Stimulated activated CD4-positive, alpha-beta T cell treated with anti-CD3 and anti-CD28 coated beads, Interleukin-15, amount 100 ng/mL, for 48 hours (primary cell): ENCODE measurements at places on chromosomes 11 and 22.

DNA sequence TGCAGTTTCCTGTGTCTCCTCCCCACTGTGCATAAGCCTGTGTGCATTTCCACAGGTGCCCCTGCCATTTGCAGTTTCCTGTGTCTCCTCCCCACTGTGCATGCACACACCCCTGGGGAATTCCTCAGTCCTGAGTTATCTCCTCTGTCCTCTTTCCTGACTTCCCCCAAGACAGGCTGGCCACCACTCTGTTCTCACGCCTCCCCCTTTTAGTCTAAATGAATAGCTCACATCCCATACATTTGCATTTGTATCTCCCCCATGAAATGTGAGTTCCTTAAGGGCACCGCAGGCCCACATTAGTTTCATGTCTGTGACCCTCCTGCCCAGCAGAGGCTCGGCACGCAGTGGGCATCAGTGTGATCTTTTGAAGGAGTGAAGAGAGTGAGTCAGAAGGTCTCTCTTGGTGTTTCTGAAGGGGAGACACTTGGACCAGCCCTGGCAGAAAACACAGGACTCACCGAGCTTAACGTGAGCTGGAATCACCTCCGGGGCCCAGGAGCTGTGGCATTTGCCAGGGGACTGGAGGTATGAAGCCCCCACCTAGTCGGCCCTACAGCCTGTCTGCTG is 6.2 kb downstream of the LRRC74B start:
- no peak for DNase-seq

- DNase-seq: no peak
These were observed 26.0 kb downstream of the PARVG start for GRCh38 chr22:44206696-44207095.

DNA sequence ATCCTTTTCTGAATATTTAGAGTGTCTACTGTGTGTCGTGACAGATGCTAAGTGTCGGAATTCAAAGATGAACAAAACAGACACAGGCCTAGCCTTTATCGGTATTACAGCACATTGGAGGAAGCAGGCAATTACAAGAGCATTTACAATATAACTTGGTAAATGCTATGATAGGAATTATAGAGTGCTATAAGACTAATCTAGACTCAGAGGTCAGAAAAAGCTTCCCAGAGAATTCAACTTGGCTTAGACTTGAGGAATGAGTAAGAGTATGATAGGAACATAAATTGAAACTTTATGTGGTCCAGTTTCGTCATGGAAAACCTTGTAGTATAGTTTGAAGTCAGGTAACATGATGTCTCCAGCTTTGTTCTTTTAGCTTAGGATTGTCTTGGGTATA is 395.7 kb upstream of the FAT3 start:
- DNase-seq: no peak

DNA sequence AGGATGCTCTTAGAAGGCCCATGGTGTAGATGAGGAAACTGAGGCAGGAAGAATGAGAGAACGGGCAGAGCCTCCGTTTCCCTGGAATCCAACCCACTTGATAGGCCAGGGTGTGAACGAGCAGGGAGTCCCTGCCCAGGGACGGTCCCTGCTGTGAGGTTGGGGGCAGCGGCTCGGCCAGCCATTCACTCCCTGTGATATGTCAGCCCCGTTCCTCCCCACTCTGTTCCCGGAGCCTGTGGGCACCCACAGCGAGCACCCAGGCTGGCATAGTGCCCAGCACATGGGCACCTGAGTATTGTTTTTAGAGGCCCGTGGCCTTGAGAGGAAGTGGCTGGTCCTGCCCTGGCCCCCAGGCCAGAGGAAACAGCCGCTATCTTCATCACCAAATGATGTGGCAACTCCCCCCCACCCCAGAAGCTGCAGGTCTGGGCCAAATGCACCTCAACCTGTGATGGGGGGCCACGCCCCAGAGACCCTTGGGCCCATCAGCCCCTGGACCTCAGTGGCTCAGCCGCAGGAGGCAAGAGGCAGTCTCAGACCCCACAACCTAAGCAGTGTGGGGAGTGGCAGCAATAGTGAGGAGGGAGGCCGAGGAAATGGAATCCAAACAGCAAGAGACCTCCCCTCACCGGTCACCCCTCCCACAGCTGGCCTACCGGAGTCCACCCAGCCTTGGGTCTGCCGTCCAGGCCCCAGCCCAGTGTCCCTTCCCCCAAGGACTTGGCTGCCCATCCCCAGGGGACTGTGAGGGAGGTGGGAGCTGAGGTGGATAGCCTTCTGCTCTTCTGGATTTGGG is 2.1 kb downstream of the ALDH3B1 start:
- DNase-seq: no peak

DNA sequence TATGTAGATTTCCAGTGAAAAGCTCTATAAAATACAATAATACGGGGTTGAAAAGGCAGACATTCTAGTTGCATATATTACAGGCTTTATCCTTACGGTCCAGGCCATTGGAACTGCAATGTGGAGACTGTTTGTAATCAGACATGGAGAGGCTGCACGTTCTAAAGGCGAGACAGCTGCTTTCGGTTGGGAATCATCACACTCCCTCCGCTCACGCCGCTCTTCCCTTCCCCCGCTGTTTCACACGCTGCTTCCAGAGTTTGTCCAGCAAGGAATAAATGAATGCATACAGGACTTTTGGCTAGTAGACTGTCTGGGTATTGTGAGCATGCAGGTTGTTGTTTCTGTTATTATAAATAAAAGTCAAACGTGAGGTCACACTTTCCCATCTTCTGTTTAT is 13.5 kb upstream of the EFCAB6 start:
- no peak for DNase-seq

GRCh38 chr11:127972816-127973215 is 614.5 kb downstream of the ETS1 start:
- DNase-seq: no peak

DNA sequence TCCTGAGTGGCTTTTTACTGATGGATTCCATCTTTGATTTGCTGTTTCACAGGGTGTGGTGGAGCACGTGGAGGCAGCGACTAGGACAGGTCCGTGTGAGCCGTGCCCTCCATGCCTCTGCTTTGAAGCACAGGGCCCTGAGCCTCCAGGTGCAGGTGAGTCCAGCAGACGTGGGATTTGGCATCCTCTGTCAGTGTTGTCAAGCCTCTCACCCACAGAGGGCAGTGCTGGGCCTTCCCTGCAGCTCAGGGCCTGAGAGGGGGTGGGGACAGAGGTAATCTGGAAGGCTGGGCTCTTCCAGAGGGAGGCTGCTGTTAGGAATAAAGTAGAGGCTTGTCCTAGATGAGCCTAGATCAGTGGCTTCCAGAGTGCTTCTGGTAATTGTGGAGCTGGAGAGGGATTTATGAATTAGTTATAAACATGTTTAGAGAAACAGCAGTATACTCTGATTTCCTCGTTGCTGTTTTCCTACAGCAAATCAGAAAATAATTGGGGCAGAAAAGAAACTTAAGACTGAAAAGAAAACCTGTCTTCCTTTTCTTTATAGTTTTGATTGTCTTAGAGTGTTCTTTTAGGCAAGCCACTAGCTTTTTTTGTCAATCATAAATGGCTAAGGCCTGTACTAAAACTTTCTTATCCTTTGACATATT is 65.0 kb downstream of the SFI1 start:
- peak; percentile 18 for DNase-seq

DNA sequence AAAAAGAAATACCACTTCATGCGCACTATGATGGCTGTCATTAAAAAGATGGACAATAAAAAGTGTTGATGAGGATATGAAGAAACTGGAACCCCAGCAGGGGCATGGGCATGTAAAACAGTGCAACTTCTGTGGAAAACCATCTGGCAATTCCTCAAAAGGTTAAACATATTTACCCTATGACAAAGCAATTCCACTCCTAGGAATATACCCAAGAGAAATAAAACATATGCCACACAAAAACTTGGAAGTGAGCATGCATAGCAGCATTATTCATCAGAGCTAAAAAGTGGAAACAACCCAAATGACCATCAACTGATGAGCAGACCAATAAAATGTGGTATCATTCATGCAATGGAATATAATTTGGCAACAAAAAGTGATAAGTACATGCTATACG is 50.1 kb downstream of the LRRC32 start:
- DNase-seq: no peak

DNA sequence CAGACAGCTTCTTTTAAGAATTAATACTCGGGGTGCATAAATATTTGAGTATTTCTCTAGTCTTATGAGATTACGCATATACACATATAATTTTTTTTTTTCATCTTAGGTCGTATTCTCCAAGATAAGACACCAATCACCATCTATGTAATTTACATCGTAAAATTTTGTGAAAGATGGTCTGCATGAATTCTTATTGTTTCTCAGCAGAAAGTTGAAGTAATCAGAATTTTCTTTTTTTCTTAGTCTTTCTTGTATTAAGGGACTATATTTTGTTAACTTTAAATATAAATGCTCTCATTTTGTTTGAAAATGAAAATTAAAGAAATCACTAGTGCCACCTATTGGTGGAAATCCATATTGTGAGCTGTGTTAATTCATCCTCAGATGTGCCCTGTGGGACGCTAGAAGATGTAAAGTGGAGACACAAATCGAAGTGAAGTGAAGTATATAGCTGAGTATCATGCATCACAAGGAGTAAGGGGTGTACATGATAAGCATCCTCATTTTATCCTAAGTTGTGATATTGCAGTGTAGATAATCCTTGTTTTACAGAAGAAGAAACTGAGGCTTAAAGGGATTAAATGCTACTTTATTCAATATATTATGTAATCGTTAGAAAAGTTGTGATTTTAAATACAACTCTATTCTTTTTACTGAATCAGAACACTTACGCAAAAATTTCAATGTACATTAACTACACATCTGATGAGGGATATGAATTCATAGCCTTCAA is 2084.3 kb downstream of the LRRC4C start:
- DNase-seq: no peak

- DNase-seq: no peak
These were observed 46.5 kb downstream of the GNB1L start for GRCh38 chr22:19807914-19808872.

DNA sequence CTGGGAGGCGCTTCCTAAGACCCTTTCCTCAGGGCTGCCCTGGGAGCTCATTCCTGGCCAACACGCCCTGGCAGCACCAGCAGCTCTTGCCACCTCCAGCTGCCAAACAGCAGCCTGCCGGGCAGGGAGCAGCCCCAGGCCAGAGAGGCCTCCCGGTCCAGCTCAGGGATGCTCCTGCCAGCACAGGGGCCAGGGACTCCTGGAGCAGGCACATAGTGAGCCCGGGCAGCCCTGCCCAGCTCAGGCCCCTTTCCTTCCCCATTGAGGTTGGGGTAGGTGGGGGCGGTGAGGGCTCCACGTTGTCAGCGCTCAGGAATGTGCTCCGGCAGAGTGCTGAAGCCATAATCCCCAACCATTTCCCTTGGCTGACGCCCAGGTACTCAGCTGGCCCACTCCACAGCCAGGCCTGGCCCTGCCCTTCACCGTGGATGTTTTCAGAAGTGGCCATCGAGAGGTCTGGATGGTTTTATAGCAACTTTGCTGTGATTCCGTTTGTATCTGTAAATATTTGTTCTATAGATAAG is 7.6 kb downstream of the SLC39A13 start:
- DNase-seq: no peak

GRCh38 chr11:65488273-65489034 is 10.4 kb upstream of the MALAT1 start:
- DNase-seq: no peak

DNA sequence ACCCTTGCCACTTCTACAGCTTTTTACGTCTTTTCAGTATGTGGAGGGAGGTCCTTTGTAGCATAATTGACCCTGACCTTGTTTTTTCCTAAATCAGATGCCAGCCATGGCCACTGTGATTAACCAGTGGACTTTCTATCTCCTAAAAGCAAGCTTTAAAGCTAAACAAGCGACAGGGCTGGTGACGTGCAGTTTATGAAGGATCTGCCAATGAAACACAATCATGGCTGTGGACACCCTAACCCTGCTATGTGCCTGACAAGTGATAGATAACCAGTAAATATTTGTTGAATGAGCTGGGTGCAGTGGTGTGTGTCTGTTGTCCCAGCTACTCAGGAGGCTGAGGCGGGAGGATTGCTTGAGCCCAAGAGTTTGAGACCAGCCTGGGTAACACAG is 64.2 kb downstream of the LIF start:
- DNase-seq: no peak

DNA sequence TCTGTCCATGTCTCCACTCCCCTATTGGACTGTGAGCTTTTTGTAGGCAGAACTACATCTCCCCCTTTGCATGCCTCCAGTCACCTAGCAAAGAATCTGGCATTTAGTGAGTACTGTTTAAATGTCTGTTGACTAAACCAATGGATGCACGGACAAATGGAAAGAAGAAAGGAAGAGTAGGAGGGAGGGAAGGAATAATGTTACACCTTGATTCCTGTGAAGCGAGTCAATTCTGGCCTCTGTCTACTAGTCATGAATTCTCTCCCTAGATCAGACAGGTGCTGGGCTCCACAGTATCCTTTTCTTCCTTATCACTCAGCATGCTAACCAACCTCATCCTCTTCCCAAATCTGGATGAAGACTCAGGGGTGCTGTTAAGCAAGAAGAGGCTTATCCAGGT is 33.6 kb downstream of the GALNT18 start:
- DNase-seq: no peak

DNA sequence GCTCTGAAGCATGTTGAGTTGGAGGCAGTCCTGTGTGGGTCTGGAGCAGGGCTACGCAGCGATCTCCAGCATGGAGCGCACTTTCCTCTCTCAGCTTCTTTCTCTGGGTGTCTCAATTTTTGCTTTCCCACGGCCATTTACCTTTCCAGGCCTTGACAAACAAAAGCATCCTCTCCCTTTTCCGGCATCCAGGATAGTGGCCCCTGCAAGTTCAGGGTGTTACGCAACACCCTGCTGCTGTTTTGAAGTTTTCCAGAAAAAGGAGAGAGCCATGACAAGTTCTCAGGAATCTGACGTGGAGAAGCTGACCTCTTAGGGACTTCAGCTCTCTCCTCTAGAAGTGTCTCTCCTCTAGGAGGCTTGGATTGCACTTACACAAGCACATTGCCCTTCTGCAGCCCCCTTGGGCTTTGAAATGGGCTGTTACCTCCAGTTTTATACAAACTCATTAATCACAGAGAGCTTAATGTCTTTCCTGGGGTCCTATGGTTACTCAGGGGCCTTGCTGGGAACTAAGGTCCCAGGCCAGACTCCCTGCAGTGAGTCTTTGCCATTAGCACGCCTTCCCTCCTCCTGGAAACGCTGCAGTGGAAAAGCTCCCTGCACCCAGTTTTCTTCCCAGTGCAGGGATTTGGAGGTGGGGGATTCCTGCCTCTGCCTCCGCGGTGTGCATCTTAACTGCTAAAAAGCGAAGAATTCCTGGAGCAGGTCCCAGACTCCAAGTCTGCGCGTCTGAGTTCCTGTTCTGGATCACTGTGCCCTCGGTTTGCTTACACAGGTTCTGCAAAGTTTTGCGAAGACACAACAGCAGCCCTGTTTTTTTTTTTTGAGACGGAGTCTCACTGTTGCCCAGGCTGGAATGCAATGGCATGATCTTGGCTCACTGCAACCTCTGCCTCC is 80.4 kb downstream of the BARX2 start:
- DNase-seq: no peak

GRCh38 chr11:128772814-128773213 is 78.9 kb downstream of the FLI1 start:
- DNase-seq: no peak
